ENCODE measurements at places on chromosomes 2 and 18.

- no peak for DNase-seq
These were observed 154.9 kb downstream of the CTIF start for GRCh38 chr18:48693625-48694262.

DNA sequence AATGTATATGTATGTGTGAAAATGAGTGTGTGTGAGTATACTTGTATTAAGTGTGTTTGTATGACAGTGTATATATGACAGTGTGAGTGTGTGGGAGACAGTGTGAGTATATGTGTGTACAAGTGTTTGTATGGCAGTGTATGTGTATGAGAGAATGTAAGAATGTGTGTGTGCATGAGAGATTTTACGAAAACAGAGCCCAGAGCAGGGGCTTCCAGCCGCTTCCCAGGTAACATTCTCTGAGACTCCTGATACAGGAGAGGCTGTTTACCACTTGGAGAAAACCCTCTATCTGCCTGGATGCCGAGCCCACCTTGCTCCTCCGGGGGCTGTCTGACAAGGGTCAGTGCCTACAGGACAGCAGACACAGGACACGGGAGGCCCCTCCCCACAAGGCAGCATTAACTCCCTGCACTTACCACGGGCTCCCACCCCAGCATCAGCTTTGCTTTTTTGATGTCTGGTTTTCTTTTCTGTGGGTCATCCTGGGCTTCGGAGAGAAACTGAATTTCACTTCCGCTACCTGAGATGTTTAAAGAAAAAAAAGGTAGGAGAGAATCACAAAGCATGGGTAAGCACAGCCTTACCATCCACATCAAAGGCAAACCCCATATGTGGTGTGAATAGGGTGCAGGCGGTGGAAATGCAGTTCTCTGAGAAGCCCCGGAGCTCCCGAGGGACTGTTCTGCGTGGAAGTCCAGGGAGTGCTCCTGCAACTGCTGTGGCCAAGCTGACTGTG, 97.6 kb downstream of the UXS1 start:
- DNase-seq = no peak

DNA sequence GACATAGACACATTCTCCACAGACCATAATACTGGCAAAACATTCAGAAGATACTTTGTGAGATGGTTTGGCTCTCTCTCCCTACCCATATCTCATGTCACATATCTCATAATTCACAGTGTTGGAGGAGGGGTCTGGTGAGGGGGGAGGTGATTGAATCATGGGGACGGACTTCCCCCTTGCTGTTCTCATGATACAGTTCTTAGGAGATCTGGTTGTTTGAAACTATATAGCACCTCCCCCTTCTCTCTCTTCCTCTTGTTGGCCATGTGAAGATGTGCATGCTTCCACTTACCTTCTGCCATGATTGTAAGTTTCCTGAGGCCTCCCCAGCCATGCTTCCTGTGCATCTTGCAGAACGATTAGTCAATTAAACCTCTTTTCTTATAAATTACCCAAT, 61.1 kb downstream of the HK2 start:
- peak; percentile 1 for DNase-seq

DNA sequence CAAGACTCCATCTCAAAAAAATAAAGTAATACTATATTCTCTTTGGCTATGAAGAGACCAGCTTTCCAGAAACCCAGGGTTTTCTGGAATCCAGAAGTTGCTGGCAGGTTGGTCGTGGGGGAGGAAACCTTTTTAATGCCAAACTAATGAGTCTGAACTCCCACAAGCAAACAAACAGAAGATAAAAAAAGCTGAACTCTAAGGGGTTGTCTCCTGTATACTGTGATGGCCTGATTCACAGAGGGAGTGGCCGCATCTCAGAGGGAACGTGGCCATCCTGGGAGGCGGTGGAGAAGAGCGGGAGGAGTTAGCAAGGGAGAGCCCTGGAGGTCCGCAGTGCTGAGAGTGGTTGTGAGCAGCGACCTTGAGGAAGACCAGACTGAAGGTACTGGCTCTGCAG, 36.1 kb downstream of the LIMS1 start:
- DNase-seq = no peak

DNA sequence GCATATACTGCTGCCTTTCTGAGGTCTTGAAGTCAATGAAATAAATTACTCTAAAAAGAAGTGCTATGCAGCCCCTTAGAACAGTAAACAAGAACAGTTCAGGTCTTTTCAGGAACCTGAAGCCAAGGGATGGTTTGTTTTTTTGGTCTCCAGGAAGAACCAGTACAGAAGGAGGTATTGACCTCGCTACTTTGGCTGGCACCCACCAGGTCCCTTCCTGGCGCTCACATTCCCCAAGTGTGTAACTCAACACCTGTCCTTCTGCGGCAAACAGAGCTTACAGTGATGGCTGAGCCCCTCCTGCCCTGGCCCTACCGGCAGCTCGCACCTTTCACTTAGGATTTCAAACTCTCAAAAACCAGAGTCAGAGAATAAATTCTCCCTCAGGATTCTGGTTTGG, 51.9 kb downstream of the SETBP1 start:
- DNase-seq = no peak

DNA sequence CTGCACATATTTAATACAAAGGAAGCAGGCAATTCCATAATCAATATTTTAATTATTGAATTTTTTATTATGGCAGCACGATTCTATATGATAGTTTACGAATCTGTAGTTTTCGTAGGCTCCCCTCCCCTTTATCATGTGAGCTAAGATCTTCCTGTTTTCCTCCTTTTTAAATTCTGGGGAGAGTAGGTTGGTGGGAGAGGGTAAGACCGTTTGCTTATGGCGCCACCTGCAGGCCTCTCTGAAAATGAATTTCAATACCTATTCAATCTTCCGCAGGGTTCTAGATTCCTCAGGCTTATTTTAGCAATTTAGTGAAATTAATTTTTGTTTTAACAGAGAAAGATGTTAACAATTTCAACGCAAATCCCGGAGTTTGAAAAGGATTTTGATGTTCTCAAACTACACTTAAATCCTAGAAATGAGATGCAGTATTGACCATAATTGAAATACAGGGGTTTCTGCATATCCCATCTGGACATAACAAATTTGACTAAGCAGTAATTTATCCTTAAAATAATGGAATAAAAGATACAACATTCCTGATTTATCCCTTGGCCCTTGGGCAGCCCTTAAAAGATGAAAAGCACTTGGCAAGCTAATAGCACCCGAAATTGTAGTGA, 12.8 kb upstream of the GBX2 start:
- peak; percentile 63 for DNase-seq

- no peak for DNase-seq
These were observed 215.0 kb upstream of the AGAP1 start for GRCh38 chr2:235278771-235279355.

DNA sequence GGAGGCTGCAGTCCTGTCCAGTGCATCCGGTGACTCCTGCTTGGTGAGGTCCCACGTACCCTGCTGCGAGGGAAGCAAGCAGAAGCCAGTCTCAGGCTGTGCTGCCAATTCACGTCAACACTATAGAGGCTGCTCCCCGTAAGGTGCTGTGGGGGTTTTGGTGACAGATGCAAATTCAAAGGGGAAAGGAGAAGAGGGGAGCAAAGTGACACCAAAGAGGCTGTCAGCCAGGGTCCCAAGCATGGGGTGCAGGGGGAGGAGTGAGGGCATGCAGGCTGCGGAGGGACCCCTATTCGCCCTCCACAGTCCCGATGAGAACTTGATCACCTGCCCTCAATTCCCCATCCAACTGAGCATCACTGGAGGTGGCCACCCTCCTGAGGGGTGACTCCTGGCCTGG, 179.4 kb upstream of the HS6ST1 start:
- DNase-seq = no peak

DNA sequence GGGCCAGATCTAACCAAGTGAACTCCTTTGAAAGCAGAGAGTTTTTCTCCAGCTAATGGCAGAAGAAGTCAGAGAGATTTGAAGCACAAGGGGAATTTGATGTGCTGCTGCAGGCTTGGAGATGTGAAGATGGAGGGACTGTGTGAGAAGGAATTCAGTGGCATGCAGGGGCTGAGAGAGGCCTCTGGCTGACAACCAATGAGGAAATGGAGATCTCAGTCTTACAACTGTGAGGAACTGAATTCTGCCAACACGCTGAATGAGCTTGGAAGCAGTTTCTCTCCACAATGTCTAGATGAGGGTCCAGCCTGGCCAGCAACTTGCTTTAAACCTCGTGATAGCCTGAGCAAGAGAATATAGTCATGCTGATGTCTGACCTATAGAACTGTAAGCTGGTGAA, 224.1 kb upstream of the DPP10 start:
- DNase-seq = no peak

DNA sequence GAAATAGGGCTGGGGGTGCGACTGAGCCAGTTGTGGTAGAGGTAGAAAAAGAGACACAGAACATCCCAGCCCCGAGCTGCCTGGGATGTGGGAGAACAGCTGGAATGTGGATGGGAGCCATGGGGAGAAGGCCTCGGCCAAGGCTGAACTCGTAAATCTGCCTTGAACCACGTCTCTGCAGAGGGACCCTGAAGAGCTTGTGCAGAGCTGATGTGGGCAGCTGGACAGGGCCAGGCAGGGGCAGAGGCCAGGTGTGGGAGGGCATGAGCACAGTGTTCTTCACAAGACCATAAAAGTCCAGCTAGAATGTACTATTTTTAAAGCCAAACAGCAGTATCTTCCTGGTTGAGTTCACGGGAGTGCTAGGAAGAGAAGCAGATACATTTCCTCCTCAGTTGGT, 5.7 kb downstream of the TCF23 start:
- DNase-seq = no peak

DNA sequence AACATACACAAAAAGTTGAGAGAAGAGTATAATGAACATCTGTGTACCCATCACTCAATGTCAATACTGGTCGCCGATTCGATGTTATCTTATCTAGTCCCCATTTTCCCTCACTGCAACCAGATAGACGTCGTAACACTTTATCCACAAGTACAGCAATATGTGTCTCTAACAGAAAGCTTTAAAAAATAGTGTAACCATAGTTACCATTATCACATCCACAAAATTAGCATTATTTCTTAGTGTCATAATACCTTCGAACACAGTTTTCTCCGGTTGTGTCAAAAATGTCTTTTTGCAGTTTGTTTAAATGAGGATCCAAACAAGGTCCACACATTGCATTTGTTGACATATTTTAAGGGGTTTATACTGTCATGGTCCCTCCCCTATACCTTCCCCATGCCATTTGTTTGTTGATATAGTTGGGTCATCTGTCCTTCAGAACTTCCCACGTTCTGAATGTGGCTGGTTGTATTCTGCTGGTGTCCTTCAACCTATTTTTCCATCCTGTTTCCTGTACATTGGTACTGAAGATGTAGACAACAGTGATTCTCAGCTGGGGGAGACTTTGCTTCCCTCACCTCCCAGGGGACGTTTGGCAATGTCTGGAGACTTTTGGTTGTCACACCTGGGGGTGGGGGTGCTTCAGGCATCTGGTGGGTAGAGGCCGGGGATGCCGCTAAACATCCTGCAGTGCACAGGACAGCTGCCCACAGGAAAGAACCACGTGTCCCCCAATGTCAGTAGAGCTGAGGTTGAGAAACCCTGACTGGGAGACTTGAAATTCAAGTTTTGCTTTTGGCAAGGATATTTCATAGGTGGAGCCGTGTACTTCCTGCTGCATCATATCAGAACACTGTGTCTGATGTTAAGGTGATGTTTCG, 72.7 kb upstream of the SPRED2 start:
- no peak for DNase-seq

GRCh38 chr18:48868468-48869466, 82.0 kb downstream of the SMAD7 start:
- DNase-seq = no peak

GRCh38 chr18:74834424-74835309, 237.0 kb downstream of the ZNF407 start:
- no peak for DNase-seq

DNA sequence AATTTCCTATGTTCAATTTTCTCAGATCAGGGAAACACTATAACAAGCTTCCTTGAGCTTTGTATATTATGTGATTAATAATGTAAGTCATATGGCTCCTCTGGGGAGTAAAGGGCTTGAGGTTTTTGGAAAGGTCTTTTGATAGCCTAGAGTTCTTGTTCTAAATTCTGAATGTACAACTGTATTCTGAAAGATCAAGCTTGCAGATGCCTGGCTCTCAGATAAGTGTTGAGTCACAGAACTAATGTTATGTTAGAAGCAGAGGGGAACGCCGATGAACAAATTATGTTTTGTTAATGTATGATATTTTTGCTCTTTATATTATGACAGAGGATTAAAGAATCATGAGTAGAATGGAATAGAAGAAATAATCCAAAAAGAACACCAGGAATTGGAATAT, 170.1 kb downstream of the RPRM start:
- DNase-seq = no peak

- no peak for DNase-seq
These were observed 62.9 kb upstream of the SERTAD2 start for GRCh38 chr2:64716569-64716968.

- no peak for DNase-seq
These were observed 236.3 kb upstream of the ID2 start for GRCh38 chr2:8445580-8445979.

GRCh38 chr18:8745355-8746014, 40.1 kb downstream of the MTCL1 start:
- no peak for DNase-seq

GRCh38 chr2:75592030-75592429, 31.3 kb upstream of the EVA1A start:
- DNase-seq = no peak

DNA sequence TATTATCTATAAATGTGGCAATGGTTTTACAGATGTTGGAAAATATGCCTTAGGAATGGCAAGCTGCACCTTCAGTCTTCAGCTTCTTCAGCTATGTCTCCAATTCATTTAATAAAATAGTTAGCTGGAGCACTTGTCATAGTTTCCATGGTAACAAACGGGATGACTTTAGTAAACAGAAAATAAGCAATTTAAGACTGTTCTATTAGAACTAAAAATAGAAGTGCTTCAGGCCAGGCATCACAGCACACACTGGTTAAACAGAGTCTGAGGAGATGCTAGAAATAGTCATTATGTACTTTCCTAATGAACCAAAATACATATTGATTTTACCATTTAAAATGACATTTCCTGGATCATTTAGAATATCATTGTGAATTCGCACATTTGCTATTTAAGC, 195.0 kb downstream of the GCA start:
- DNase-seq = no peak

- no peak for DNase-seq
These were observed 455.1 kb upstream of the HS6ST1 start for GRCh38 chr2:128773641-128774319.

DNA sequence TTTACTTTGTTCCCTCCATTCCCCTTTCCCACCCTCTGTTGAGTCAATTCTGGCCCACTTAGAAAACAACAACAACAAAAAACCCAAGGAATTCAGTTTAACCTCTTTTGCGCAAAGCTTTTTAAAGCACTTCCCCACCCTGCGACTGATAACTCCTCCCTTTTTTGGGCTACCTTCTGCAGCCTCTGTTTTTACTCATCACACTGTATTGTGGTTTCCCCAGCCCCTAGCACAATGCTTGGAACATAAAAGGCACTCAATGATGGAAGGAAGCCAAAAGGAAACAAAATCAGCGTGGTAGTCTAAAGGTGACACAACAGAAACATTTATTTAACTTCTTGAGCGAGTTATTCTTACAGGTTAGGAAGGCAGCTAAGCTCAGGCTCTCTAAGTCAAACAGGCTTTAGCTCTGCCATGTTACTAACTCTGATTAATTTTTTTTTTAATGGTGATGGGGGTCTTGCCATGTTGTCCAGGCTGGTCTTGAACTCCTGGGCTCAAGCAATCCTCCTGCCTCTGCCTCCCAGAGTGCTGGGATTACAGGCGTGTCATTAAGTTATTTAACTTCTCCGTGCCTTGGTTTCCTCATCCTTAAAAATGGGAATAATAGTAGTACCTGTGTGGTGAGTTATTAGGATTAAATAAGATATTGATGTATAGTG, 1.3 kb downstream of the CEP68 start:
- no peak for DNase-seq

Data from left forelimb (tissue), 1 donor.